Vagina (tissue), 2 donors: ENCODE measurements at places on chromosomes 2 and 18. TPM values are rescaled to one million over a fixed set of nuclear protein-coding genes. Genes with fewer than 3 reads are reported as not detected.

The NFATC1 gene
- 21.9 TPM for total RNA-seq

The TLX2 gene
- total RNA-seq: 6.6 TPM

The CAPN10 gene
- 14.2 TPM for total RNA-seq

The ABCA12 gene
- total RNA-seq: 17.2 TPM

The C2orf15 gene
- not detected for total RNA-seq

The EGR4 gene
- total RNA-seq: not detected

The GALR1 gene
- 0.98 TPM for total RNA-seq

GRCh38 chr18:11005528-11005927 lies 143.8 kb downstream of the PIEZO2 start:
- no peak for DNase-seq
- H3K27ac ChIP-seq: peak overlapping the region; percentile 32

DNA sequence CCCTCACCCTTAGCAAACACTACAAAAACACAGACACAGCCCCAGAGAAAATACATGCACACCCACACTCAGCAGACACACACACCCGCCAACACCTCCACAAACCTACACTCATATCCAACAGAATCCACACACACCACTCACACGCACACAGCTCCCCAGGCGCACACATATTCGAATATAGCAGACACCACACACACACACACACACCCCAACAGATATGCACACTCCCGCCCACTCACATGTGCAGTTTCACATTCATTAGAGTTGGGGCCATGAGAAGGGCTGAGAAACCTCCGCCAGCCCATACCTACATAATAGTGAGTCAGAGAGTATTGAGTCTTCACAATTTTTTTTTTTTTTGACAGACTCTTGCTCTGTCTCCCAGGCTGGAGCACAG lies 29.4 kb upstream of the NOTO start:
- H3K27me3 ChIP-seq: no peaks in the 10 kb centered on the region
- H3K27ac ChIP-seq: no peak overlapping the region
- H3K36me3 ChIP-seq: no peaks in the 10 kb centered on the region
- DNase-seq: no peak

GRCh38 chr2:171404261-171404660 lies 29.5 kb downstream of the METTL8 start:
- no peak overlapping the region for H3K4me3 ChIP-seq
- H3K4me1 ChIP-seq: peaks cover 8% of the 10 kb centered on the region
- no peak overlapping the region for H3K27ac ChIP-seq
- no peaks in the 10 kb centered on the region for H3K27me3 ChIP-seq
- no peak for DNase-seq
- H3K36me3 ChIP-seq: no peaks in the 10 kb centered on the region

GRCh38 chr2:240983996-240984498 lies 14.4 kb upstream of the SNED1 start:
- no peaks in the 10 kb centered on the region for H3K36me3 ChIP-seq
- H3K4me1 ChIP-seq: peaks cover 31% of the 10 kb centered on the region
- no peak overlapping the region for H3K27ac ChIP-seq
- no peak for DNase-seq
- H3K27me3 ChIP-seq: no peaks in the 10 kb centered on the region

GRCh38 chr18:13425357-13426091 lies 207.0 kb downstream of the LDLRAD4 start:
- H3K27ac ChIP-seq: no peak overlapping the region
- H3K4me3 ChIP-seq: no peak overlapping the region

DNA sequence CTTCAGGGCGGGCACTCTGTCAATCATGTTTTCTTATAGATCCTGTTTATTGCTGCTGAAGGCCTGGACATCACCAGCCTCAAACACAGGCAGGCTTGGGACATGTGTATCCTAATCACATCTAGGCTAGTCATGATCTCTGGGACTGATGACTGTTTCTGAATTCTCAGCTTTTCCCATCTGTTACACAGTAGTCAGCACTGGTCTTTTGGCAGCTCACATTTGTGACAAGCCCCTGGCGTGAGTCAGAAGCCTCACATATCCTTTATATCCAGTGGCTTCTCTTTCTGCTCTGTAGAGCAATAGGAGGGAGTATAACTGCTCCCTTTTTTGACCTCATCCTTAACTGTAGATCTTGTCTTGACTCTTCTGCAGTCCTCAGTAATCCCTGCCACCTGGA lies 4.5 kb downstream of the SEMA4F start:
- no peaks in the 10 kb centered on the region for H3K36me3 ChIP-seq
- H3K27me3 ChIP-seq: no peaks in the 10 kb centered on the region
- no peak for DNase-seq

DNA sequence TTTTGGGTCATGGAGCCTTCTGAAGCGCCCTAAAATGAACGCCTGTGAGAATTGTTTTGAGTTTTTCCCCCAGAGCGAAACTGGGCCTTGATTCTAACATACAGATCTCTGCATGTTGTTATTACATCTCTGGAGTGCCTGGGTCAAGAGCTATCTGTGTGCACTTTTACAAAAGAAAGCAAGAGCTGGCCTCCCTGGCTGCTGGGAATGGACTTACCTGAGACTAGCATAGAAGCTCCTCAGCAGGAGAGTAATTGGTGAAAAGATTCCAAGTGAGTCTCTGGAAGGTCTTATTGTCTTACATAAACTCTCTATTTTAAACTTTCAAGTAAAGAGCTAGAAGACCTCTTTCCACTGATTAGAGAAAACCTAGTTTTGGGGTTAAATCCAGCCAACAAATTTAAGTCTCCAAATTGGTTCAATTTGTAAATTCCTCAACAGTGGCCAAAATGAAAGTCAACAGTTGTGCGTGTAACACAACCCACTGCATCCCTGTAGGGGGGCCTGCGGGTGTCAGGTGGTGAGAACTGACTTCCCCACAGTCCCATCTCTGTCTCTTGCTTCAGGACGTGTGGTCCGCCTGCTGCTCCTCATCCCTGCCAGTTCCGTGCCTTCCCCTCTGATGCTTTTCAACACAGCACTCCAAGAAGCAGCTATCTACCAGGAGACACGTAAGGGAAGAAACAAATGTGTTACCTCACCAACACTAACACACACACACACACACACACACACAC lies 206.1 kb downstream of the SH3BP4 start:
- no peak overlapping the region for H3K27ac ChIP-seq
- H3K27me3 ChIP-seq: no peaks in the 10 kb centered on the region
- no peak overlapping the region for H3K4me3 ChIP-seq

GRCh38 chr2:60906395-60906794 lies 25.0 kb downstream of the REL start:
- H3K4me3 ChIP-seq: no peak overlapping the region
- no peaks in the 10 kb centered on the region for H3K27me3 ChIP-seq
- no peak overlapping the region for H3K27ac ChIP-seq
- H3K4me1 ChIP-seq: no peaks in the 10 kb centered on the region
- no peak for DNase-seq

DNA sequence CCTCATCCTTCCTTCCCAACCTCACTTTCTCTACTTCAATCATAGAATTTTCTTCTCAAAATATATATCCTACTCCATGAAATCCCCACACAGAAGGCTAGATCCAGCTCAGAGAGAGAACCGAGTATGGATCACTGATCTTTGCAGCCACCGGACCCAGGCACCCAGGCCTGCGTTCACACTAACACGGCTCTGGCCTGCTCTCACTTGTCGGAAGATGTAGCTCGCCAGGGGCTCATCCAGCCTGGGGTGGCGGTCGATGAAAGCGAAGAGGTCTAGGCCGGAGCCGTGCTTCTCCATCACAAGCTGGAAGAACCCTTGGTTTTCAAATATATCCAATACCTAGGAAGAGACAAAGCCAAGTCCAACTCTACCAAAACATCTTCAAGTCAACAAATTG lies 12.7 kb upstream of the MTERF4 start:
- H3K27me3 ChIP-seq: no peaks in the 10 kb centered on the region
- H3K27ac ChIP-seq: no peak overlapping the region
- DNase-seq: no peak

- H3K27ac ChIP-seq: no peak overlapping the region
- no peaks in the 10 kb centered on the region for H3K27me3 ChIP-seq
- no peaks in the 10 kb centered on the region for H3K36me3 ChIP-seq
- no peak for DNase-seq
- H3K4me1 ChIP-seq: peaks cover 9% of the 10 kb centered on the region
These were observed 8.8 kb upstream of the SIX2 start for GRCh38 chr2:45018023-45018422.

DNA sequence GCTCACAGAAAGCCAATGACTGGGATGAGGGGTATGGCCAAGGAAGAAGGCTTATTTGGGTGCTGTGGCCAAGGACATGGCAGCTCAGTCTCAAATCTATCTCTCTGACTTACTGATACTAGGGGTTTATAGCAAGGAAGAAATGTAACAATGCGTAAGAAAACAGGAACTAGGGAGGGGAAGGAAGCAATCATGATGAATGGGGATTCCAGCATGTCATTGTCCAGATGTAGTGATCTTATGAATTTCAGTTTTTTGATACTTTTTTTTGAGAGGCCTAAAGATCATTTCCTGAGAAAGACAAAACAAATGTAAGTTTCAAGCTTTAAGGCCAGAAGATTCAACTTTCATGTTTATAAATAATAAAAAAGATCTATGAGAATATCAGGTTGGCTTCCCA lies 298.6 kb upstream of the FAM98A start:
- H3K27ac ChIP-seq: no peak overlapping the region
- no peaks in the 10 kb centered on the region for H3K36me3 ChIP-seq
- no peaks in the 10 kb centered on the region for H3K27me3 ChIP-seq
- no peak for DNase-seq

DNA sequence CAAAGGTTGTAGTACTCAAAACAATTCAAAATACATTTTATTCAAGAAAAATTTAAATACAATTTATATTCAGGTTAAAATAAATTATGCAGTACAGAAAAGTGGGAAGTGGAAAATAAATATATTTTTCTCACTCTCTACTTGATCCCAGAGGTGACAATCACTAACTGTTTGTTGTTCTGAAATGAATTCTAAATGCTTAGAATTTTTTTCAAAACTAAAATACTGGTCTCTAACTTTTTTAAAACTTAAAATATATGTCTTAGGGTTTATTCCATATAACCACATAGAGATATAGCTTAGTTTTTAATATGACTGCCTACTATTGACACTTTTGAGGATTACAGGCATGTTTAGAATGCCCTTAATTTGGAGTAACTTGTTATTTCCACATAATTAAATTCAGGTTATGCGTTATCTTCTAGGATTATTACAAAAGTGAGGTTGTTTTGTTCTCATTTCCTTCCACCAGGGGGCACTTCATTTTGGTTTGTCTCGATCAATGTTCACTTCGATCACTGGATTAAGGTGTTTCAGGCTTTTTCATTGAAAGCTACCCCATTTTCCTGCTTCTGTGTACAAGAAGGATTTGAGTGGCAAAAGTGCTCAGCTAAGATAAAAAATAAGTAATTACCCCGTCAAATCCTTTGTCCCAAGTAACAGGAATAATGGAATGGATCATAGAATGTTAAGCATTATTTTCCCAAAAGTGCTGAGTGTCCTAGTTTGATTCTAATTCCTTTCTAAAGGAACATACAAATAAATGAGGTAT lies 27.1 kb upstream of the TFPI start:
- H3K4me3 ChIP-seq: no peak overlapping the region

GRCh38 chr18:24734058-24734457 lies 273.6 kb downstream of the HRH4 start:
- DNase-seq: no peak
- H3K4me1 ChIP-seq: peaks cover 8% of the 10 kb centered on the region
- no peaks in the 10 kb centered on the region for H3K27me3 ChIP-seq
- no peaks in the 10 kb centered on the region for H3K36me3 ChIP-seq
